ENCODE measurements at places on chromosomes 11 and 22.

- DNase-seq = no peak
Observed at GRCh38 chr11:63505857-63506528, at the start of gene LGALS12. TSS of gene LGALS12 (plus strand) at chr11:63506084. CDS start at chr11:63506459, 375 bp downstream.

DNA sequence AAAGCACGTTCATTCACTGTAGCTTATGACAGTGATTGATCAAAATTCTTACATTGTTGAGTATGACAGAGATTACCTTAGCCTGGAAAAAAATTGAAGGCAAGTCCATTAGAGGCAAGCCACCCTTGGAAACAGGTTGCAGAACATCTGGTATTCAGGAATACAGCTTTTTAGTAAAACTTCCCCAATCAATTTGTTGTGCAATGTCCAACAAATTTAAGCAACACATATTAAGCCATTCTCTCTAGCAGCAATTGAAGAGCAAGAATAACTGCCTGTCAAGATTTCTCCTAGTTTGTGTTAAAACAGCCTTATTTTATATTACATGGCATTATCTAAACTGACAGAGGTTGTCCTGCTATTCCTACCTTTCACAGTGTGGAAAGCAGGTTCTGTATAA lies 37.0 kb downstream of the BCL2L13 start:
- DNase-seq = no peak

GRCh38 chr11:79697905-79698304 lies 257.1 kb upstream of the TENM4 start:
- DNase-seq = no peak

DNA sequence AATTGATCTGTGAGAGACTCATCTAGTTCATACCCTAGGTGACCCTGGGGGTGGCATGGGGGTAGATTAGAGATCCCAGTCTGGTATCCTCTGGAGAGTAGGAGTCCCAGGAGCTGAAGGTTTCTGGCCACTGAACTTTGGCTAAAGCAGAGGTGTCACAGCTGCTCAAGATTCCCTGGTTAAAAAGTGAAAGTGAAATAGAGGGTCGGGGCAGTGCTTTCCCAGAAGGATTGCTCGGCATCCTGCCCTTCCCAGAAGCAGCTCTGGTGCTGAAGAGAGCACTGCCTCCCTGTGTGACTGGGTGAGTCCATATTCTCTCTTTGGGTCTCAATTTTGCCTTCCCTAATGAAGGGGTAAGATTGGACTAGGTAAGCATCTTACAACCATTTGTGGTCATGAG lies 653 bp downstream of the IL18BP start:
- no peak for DNase-seq
